HuH-7 (cell line): ENCODE measurements at places on chromosomes 1 and 21.

DNA sequence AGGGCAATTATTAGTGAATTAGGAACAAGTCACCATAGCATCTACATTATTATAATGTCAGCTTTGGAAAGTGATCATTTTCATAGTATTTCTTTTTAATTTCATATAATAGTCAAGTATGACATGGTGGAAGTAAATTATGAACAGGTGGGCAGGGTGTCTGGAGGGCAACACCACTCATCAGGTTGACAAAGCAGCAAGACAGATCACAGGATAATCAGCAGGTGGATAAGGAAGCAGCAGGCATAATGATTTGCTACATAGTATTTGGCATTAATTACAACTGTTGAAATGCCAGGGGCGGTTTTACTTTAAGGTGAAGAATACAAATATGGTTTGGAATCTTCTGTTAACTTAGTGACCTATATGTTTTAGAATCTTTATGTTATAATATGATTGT is 1342.2 kb downstream of the PLA2G4A start:
- DNase-seq, result no peak

DNA sequence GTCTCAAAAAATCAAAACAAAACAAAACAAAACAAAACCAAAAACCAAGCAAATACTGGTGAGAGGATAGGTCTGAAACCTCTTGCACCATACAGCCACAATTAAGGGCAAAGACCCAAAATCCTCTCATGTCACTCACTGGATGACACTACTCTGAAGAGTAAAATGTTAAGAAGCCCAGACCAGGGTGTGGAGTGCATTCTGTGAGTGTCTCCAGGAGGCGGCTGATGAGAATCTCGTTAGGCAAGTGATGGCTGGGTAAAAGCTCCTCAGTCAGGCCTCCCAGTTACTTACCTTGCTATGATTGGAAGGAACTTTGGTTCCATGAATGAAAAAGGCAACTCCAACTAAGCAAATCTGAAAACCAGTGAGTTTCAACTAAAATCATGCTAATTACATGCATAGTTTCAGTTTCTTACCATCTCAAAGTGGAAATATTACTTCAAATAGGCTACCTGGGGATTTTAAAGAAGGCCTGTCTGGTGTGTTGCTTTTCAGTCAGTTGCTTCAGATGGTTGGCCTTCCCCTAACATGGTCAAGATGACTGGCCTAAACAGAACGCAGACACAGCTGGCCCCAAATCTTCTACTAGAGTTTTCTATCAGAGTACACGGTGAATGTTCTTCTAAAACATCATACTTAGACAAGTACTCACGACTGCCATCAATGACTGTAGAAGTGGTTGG is 95.1 kb downstream of the KIAA0319L start:
- no peak for DNase-seq

- DNase-seq, result no peak
Measured at GRCh38 chr1:42964044-42964812, 5.6 kb upstream of the SLC2A1 start.

DNA sequence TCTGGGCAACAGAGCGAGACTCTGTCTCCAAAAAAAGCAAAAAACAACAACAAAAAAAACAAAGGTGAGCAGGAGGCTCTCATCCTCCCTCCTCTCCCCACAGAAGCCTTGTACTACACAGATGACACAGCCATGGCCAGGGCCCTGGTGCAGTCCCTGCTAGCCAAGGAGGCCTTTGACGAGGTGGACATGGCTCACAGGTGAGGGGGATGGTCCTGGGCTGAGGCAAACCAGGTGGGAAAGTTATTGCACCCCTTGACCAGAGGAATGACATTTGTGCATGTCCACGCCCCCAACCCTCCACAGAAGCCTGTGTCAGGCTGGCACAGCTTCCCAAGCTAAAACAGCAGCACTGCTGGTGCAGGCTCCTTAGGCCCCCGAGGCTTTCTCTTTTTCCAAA is 2.4 kb downstream of the ADPRS start:
- DNase-seq, result no peak

- no peak for DNase-seq
Measured at GRCh38 chr1:207088161-207088560, 499 bp upstream of the C4BPB start.

GRCh38 chr1:205199090-205199930 is 12.2 kb downstream of the DSTYK start:
- DNase-seq, result no peak

- no peak for DNase-seq
Measured at GRCh38 chr21:40564318-40564717, 282.6 kb downstream of the DSCAM start.
